ENCODE measurements at places on chromosomes 1 and 21.

- DNase-seq, result no peak
Measured at GRCh38 chr1:198677871-198678270, 39.0 kb downstream of the PTPRC start.

- DNase-seq, result no peak
Measured at GRCh38 chr1:223492044-223492443, 98.8 kb downstream of the CCDC185 start.

GRCh38 chr1:9239622-9240401 is 5.2 kb downstream of the H6PD start:
- no peak for DNase-seq

- DNase-seq, result no peak
Measured at GRCh38 chr1:174657893-174658292, 210.1 kb downstream of the GPR52 start.

GRCh38 chr1:30087465-30087864 is 635.9 kb downstream of the MATN1 start:
- DNase-seq, result no peak
